T-cell (primary cell): ENCODE measurements at places on chromosomes 5 and 9.

DNA sequence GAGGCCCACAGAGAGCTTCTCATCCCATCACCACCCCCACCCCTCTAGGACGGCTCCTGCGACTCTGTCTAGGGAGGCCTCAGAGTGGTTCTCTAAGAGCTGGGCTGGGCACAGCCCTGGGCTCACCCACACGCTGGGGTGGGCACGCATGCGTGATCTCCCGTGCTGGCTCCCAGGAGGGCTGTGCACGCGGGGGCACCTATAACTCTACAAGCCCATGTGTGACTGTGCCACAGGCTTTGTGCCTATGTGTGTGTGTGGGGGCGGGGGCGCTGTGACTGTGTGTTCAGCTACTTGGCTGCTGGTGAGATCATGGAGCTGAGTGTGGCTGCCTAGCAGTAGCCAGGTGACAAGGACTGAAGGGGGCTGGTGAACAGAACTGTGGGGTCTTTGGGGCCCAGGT, 32.2 kb downstream of the NDUFA8 start:
- no peak overlapping the region for H3K27ac ChIP-seq
- no peak overlapping the region for H3K4me3 ChIP-seq
- no peaks in the 10 kb centered on the region for H3K36me3 ChIP-seq
- no peaks in the 10 kb centered on the region for H3K27me3 ChIP-seq
- DNase-seq: no peak

GRCh38 chr5:156354571-156354970, 27.6 kb downstream of the SGCD start:
- no peaks in the 10 kb centered on the region for H3K4me1 ChIP-seq
- no peak overlapping the region for H3K4me3 ChIP-seq
- H3K27me3 ChIP-seq: no peaks in the 10 kb centered on the region
- H3K27ac ChIP-seq: no peak overlapping the region
- DNase-seq: no peak
- H3K36me3 ChIP-seq: no peaks in the 10 kb centered on the region

- no peak overlapping the region for H3K27ac ChIP-seq
- no peak for DNase-seq
- no peak overlapping the region for H3K4me3 ChIP-seq
- H3K27me3 ChIP-seq: no peaks in the 10 kb centered on the region
Observed at GRCh38 chr9:83633255-83633654, 10.3 kb downstream of the IDNK start.

DNA sequence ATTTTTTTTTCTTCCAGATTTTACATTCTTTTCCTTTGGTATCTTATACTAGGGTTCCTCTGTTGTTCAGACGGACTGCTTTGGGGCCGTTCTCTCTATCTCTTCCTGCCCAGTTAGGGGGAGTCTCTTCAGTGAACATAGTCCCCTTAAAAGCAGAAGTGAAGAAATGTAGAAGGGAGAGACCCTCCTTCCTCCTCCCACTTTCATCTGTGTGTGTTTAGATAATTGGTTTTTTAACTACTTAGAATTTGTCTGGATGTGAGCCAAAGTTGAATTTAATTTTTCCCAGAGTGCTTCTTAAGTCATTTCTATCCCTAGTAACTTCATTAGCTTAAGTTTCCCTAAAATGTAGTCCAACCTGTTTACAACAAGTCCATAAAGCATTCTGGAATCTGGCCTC, 167.5 kb downstream of the HACD4 start:
- H3K36me3 ChIP-seq: no peaks in the 10 kb centered on the region
- no peak overlapping the region for H3K4me3 ChIP-seq
- no peak for DNase-seq
- no peaks in the 10 kb centered on the region for H3K27me3 ChIP-seq
- H3K27ac ChIP-seq: no peak overlapping the region

- no peaks in the 10 kb centered on the region for H3K27me3 ChIP-seq
- no peaks in the 10 kb centered on the region for H3K36me3 ChIP-seq
- no peak overlapping the region for H3K27ac ChIP-seq
- no peak overlapping the region for H3K4me3 ChIP-seq
- no peaks in the 10 kb centered on the region for H3K4me1 ChIP-seq
- no peak for DNase-seq
Observed at GRCh38 chr5:140608722-140609121, 24.3 kb downstream of the CD14 start.
